ENCODE measurements at places on chromosomes 16 and 17. TPM values are rescaled to one million over a fixed set of nuclear protein-coding genes. Genes with fewer than 3 reads are reported as not detected.

MIF4GD gene
- 7.0 TPM for total RNA-seq

SLC4A1 gene
- 6.8 TPM for total RNA-seq

GPR139 gene
- 0.91 TPM for total RNA-seq

VAT1L gene
- 19.3 TPM for total RNA-seq

CORO1A gene
- total RNA-seq: 14.2 TPM

HSPB9 gene
- 0.18 TPM for total RNA-seq

ITGAL gene
- 1.5 TPM for total RNA-seq

FAM20A gene
- total RNA-seq: 2.8 TPM

NACA2 gene
- not detected for total RNA-seq

PRSS8 gene
- total RNA-seq: 0.18 TPM

KRTAP2-1 gene
- not detected for total RNA-seq

ATF7IP2 gene
- 14.6 TPM for total RNA-seq

KCNJ18 gene
- total RNA-seq: not detected

ENPP7 gene
- not detected for total RNA-seq
